Small intestine (tissue), 16 donors: ENCODE measurements at places on chromosomes 13 and 19. TPM values are rescaled to one million over a fixed set of nuclear protein-coding genes. Genes with fewer than 3 reads are reported as not detected.

Gene IGFL3
- polyA plus RNA-seq: not detected

Gene ZNF69
- polyA plus RNA-seq: 1.4 TPM

Gene CD33
- 5.2 TPM for polyA plus RNA-seq

Gene MEGF8
- polyA plus RNA-seq: 26.7 TPM

Gene C13orf46
- polyA plus RNA-seq: not detected

Gene ZSCAN18
- polyA plus RNA-seq: 28.0 TPM

Gene FGF21
- 0.09 TPM for polyA plus RNA-seq

Gene NPAS1
- polyA plus RNA-seq: 0.24 TPM
